ENCODE measurements at places on chromosomes 2 and 18.

DNA sequence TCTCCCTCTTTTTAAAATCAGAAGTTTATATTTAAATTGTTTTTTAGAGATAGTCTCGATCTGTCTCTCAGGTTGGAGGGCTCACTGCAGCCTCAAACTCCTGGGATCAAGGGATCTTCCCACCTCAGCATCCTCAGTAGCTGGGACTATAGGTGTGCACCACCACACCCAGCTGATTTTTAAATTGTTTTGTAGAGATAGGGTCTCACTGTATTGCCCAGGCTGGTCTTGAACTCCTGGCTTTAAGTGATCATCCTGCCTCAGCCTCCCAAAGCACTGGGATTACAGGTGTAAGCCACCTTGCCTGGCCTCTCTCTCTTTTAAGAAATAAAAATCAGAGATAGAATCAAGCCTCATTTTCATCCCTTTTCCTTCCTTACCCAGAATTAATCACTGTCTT lies 22.1 kb downstream of the FAM171B start:
- no peak for DNase-seq

- peak; percentile 14 for DNase-seq
These were observed 411 bp downstream of the RNASEH1 start for GRCh38 chr2:3557639-3558204.

DNA sequence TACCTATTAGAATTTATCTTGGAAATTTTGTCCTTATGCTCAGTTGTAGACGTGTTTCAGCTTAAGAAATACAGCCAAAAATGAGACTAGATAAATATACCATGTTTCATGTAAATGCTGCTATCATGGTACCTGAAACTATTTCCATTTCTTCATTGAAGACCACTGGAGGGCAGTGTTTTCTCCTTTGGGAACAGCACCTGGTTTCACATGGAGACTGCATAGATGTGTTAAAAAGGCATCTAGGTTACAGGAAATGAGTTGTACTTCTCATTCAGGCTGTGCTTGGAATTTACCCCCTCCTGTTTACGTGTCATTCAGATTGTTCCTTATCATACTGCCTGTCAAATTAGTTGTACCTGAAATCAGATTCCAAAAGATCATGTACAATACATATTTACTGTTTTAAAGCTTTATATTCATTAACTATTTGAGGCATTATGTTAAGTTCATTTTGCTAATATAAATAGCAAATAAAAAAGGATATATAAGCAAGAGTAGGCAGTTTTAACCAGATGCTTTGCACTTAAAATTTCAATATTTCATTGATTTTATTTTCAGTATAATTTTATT lies 57.3 kb upstream of the PSMD14 start:
- DNase-seq, result peak; percentile 49

DNA sequence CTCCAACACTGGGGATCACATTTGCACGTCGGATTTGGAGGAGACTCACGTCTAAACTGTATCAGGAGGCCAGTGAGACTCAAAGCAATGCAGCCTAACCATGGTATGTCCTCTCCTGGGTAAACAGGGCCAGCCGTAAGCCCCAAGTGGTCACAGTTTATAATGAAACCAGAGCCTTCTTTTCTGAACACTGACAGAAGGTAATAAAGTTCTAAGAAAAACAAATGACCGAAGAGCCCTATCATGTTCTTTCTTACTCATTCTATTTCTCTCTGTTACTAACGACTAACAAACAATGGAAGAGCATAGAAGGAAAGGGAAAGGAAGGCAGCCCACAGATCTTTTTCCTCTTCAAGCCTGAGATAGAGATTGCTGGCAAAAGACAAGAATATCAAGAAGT lies 796.8 kb upstream of the SOX11 start:
- DNase-seq, result no peak

DNA sequence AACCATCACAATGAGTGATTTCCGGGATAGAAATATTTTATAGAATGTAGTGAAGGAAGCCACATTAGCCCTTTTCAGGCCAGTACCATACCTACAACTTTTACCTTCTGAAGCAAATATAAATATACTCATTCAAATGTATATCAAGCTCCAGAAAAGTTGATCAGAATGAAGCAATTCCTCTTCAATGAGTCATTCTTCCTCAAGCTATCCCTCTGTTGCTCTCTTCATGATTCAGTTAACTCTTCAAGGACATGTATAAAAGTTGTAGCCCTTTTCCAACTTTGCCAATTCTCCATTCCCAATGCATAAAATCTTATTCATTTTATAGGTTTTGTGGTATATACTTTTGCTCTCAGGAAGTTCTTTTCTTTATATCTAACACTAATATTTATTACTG lies 242.1 kb upstream of the RGPD4 start:
- DNase-seq, result no peak

GRCh38 chr2:196170213-196170605 lies 1.2 kb downstream of the STK17B start:
- peak; percentile 83 for DNase-seq

DNA sequence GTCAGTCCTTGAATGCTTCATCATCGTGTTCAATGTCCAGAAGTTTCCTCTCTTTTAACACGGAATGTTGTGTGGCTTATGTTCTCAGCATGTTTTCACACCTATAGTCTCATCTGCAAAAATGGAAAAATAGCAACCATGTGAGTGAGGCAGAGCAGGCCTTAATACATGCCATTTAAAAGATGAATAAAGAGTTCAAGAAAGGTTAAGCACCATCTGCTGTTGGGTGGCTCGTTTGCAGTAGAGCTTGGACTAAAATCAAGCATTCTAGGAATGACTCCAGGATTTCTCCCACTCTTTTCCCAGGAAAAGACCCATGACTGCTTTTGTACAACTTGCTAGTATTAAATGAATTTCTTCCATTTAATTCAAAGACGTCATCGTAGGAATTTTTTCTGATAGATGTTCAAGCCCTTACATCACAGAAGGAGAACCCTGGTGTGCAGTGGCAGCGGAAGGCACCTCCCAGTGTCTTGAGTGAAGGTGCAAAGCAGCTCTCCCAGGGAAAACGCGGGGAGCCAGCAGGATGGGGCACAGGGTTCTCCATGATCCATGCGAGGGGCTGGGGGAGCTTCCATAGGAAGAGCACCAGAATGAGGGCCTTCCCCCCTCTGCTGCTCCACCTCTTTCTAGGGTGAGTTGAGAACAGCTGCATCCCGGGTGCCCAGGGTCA lies 9.6 kb downstream of the DCDC2C start:
- no peak for DNase-seq

- DNase-seq, result no peak
These were observed 2.7 kb downstream of the TMEM163 start for GRCh38 chr2:134715932-134716643.

DNA sequence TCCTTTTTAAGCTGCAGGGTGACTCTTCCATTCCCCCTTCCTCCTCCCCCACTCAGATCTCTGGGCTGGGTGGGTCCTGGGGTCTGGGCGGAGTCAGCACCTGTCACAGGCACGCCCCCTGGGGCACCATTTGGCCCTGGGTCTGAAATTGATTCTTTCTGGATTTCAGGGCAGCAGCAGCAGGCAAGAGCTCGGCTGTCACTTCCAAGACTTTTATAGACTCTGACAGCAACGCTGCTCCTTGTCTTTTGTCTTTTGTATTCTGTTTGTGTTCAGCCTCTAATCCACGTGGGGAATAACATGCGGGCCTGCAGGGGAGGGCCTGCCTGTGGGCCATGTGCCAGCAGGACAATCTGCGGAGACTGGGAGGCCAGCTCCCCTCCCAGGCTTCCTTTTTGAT lies 3.9 kb downstream of the BOD1L2 start:
- DNase-seq, result no peak

GRCh38 chr2:65134158-65134557 lies 4.3 kb upstream of the RAB1A start:
- DNase-seq, result no peak

DNA sequence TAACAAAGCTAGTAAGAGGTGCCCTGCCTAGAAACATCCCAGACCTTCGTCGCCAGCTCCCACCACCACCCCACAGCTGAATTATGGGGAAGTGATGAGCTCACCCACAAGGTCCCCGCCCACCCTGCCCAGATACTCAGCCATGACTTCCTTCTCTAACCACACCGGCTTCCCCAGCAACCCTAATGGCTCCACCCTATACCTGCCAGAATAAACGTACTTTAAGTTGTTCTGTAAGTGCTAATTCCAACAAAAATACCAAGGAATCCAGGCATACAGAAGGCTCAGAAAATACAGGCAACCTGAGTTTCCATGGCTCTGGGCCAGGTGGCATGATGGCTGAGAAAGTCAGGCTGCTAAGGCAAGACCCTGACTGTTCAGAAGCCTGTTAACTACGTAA lies 39.1 kb downstream of the TMEM163 start:
- DNase-seq, result no peak

DNA sequence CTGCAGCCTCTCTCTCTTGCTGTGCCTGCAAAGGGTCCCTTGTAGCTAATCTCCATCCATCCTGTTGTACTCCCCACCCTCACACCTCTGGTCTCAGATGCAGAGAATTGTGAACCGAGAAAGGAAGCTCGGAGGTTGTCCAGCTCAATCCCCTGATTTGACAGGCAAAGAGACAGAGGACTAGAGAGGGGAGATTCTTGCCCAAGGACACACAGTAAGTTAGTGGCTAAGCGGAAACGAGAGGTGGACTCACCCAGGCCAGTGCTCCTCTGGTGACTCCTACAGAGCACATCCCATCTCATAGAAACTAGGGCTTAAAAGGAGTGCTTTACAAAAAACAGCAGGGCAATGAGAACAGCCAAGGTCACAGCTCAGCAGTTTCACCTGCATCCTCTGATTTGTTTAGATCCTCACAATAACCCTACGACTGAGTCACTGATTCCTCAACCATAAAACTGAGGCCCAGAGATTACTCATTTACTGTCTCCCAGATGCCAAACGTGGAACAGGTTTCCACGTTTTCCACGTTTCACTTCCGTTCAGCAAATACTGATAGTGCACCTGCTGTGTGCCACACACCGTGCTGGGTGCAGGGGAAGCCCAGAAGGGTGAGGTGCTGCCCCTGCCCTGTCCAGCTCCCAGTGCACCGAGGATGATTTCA lies 22.1 kb downstream of the EHD3 start:
- DNase-seq, result no peak

DNA sequence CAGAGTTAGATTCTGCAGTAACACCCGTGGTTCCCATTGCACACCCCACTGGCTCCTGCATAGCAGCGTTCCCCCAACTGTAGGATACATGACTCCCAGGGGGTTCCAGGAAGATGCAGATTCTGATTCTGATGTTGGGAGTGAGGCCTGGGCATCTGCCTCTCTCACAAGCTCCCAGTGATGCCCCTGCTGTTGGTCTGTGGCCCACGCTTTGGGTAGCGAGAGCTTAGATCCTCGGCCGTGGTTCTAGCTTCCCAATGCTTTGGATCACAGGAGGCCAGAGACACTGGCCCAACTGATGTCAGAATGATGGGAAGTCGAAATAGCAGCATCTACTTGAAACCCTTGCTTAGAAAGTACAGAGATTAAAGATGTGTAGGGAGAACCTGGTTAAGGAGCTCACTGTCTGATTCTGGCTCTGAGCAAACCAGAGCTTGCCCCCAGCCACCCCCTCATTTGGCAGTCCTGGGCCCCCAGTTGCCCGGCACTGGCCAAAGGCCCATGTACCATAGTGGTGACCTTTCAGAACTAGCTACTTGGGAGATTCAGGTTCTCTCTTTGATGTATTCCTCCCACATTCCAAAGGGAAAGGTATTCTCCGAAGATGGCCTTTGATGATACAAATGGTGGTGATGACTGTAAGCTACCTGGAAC lies 197.5 kb downstream of the FAM210A start:
- no peak for DNase-seq

- peak; percentile 20 for DNase-seq
These were observed 256.7 kb downstream of the HDAC4 start for GRCh38 chr2:239143858-239144712.

GRCh38 chr18:59893971-59894370 lies 5.8 kb upstream of the PMAIP1 start:
- DNase-seq, result no peak

GRCh38 chr18:24373328-24373727 lies 24.3 kb downstream of the OSBPL1A start:
- DNase-seq, result no peak

GRCh38 chr2:32990556-32990955 lies 43.8 kb downstream of the LTBP1 start:
- DNase-seq, result no peak

GRCh38 chr2:188727846-188728245 lies 246.3 kb upstream of the COL3A1 start:
- no peak for DNase-seq

DNA sequence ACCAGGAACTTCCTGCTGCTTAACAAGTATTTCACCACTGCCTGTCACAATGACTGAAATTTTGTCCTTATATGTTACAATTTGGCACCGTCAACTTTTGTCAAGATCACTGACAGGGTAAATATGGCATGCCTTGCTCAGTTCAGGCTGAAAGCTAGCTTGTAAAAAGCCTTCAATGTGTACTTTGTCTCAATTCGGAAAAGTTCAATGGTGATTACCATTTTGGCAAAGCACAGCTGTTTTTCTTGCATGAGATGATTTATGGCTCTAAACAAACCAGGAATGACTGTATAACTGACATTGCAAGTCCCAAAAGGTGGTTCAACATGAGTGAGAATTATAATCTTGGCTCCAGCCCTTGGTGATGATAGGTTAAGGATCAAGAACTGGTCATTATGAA lies 1255.2 kb downstream of the CNTNAP5 start:
- DNase-seq, result no peak

GRCh38 chr2:39394516-39394961 lies 42.5 kb downstream of the MAP4K3 start:
- DNase-seq, result no peak

DNA sequence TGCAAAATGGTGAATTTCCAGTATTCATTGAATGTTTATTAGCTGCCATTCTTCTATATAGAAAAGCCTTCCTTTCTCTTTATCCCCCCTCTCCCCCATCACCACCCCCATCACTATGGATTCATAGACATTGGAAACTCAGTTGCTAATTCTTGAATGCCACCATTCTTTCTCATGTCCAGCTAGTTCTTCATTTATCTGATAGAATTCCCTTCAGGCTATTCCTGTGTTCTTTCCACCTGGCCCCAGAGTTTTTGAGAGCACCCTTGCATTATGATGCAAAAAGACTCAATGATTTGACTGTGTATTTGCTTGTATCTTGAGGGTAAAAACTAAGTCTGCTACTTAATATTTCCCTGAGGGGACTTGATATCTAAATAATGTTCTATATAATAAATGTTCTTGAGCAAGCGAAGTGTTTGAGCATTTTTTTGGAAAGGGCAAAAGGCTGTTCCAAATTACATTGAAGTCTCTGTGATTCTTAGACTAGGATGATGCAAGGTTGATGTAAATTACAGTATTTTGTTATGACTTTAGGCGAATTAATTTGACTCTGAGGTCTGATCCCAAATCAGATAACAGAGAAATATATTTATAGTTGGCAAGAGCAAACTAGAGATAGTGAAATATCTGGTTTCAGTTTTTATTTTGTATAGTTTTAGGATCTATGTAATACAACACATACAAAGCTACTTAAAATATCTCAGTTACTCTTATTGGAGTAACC lies 18.8 kb upstream of the SOS1 start:
- peak; percentile 55 for DNase-seq

All from hematopoietic multipotent progenitor cell treated with erythropoietin and hydrocortisone succinate and interleukin-3 and kit ligand, for 15 days (in vitro differentiated cells).